Sigmoid colon (tissue), 7 donors: ENCODE measurements at places on chromosomes 2 and 18. TPM values are rescaled to one million over a fixed set of nuclear protein-coding genes. Genes with fewer than 3 reads are reported as not detected.

DNA sequence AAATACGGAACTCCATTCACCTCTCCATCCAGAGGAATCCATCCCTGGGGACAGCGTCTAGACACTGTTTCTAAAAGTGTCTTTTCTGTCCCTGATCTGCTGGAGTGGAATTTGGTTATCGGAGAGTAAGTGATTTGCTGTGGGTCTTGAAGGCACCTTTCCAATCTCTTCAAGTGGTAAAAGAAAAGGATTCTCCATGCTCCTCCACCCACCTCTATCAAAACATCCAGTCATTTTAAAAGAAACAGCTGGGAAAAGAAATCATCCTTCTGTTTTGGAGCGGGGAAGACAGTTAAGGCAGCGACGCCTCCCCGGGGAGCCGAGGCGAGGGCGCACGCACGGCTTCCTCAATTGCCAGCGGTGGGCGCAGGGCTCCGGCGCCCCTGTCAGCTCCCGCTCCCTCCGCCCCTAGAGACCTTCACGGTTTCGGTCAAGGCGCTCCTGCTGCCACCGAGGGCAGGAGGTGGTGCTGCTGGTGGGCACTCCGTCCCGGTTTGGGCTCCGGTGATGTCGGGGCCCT lies 547 bp downstream of the SLC35F5 start:
- peak overlapping the region; percentile 90 for H3K4me3 ChIP-seq
- H3K27ac ChIP-seq = peak overlapping the region; percentile 95
- peaks cover 23% of the 10 kb centered on the region for H3K4me1 ChIP-seq
- no peaks in the 10 kb centered on the region for H3K36me3 ChIP-seq
- H3K27me3 ChIP-seq = no peaks in the 10 kb centered on the region

DNA sequence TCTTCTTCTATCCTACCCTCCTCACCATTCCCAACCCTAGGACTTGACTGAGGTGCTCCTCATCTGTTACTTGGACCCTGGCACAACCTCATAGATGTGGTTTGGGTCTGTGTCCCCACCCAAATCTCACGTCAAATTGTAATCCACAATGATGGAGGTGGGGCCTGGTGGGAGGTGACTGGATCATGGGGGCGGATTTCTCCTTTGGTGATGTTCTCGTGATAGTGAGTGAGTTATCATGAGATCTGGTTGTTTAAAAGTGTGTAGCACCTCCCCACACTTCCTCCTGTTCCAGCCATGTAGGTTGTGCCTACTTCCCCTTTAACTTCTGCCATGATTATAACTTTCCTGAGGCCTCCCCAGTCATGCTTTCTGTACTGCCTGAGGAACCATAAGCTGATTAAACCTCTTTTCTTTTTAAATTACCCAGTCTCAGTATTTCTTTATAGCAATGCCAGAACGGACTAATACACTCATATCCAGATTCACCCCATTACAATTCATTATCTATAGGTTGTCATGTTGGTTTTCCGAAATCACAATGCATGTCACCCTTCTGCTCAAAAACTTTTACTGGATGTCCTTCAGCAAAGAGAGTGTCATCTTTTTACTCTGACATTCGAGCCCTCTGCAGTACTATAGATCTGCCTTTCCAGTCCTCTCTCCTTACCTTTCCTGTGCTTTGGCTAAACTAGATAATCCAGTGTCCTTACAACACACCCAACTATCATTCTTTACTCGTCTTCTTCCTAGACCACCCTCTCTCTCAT lies 45.7 kb downstream of the APOB start:
- no peak for DNase-seq
- H3K4me1 ChIP-seq = no peaks in the 10 kb centered on the region
- H3K27ac ChIP-seq = no peak overlapping the region
- H3K36me3 ChIP-seq = no peaks in the 10 kb centered on the region
- H3K27me3 ChIP-seq = no peaks in the 10 kb centered on the region
- no peak overlapping the region for H3K4me3 ChIP-seq

GRCh38 chr2:104836841-104837240 lies 17.1 kb upstream of the POU3F3 start:
- H3K27me3 ChIP-seq = no peaks in the 10 kb centered on the region
- H3K4me1 ChIP-seq = no peaks in the 10 kb centered on the region
- no peak overlapping the region for H3K4me3 ChIP-seq
- H3K27ac ChIP-seq = no peak overlapping the region
- no peak for DNase-seq

DNA sequence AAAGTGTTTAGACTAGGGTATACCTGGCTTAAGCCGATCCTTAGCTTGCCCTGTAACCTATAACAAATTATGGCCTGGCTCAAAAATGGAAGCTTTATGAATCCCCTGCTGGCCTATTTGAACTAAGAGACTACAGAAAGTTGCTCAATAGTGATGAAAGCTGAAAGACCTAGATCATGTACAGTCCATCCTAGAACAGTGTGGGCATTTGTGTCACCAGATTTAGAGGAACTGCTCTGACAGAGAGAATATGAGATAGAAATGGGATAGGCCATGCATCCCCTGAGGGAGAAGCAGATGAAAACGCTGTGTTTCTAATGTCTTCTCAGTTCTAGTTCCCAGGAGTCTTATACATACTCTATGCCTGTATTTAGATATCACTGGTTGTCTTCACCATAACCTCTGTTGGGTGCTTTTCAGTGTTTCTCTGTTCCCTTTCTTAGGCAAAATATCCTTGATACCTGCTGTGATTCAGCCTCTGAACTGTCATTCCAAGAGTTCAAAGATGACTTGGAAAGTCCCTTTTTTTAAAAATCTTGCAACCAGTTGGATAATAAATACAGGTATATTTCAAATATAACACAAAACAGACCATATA lies 246.9 kb upstream of the SLC39A10 start:
- DNase-seq = no peak
- H3K36me3 ChIP-seq = no peaks in the 10 kb centered on the region
- no peak overlapping the region for H3K4me3 ChIP-seq
- H3K4me1 ChIP-seq = no peaks in the 10 kb centered on the region
- no peaks in the 10 kb centered on the region for H3K27me3 ChIP-seq

DNA sequence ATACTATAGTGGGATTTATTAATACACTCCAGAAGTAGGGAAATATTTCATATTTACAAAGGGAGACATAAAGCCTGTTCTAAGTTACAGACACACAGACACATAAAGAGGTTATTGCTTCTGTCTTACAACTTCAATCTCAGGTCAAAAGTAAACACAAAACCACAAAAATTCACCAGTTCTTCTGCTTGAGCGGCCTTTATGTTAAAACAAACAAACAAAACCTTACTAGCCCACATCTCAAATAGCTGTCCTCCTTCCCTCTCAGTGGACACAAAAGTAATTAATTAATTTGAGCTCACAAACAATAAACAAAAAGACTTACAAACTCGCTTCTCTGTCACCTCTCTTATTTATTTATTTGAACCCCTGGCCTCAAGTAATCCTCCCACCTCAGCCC lies 1.5 kb upstream of the ASNSD1 start:
- H3K27me3 ChIP-seq = no peaks in the 10 kb centered on the region
- H3K4me1 ChIP-seq = peaks cover 19% of the 10 kb centered on the region
- no peaks in the 10 kb centered on the region for H3K36me3 ChIP-seq
- no peak overlapping the region for H3K4me3 ChIP-seq

DNA sequence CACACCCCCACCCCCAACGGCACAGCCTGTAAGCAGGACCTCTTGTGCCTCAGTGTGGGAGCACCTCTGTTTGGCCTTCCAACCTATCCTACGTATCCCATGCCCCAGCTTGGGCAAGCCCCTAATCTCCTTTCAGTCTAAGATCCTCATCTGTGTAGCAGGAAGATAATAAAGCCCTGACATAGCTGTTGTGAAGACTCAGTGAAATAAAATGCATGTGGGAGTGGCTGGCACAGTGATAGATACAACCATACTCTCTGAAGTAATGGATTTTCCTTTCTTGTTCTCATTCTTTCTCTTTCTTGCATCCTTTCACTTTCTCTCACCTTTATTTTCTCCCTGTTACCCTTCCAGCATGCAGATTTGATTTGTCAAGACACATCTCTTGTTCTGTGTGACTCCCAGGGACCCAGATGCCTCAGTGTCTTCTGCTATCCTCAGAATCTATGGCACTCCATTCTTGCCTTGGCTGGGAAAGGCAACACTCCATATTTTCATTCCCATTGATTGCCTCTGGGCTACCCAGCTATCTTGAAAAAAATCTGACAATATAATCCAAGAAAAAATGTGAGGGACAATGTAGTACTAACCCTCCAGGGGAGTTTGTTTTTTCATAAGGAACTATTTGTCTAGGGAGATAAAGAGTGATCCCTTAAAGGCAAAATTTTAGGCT lies 207.2 kb upstream of the SETBP1 start:
- no peak overlapping the region for H3K4me3 ChIP-seq
- no peaks in the 10 kb centered on the region for H3K27me3 ChIP-seq
- no peak for DNase-seq
- H3K36me3 ChIP-seq = no peaks in the 10 kb centered on the region
- H3K4me1 ChIP-seq = no peaks in the 10 kb centered on the region

DNA sequence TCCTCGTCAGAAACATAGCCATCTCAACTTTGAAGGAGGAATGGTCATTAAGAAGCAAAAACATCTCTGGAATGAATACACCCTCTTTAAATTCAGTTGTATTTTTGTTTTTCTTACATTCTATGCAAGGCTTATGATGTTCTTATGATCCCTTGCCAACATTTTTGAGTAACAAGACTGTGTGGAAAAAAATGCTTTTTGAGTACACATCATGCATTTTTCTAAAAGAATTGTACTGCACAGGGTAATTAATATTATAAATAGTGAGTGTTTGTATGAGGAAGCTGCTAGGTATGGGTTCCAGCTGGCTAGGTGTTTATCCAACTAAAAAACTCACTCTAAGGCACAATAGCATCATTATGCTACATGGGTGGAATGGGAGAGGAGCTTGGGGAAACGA lies 59.0 kb upstream of the SPATS2L start:
- H3K36me3 ChIP-seq = no peaks in the 10 kb centered on the region
- no peaks in the 10 kb centered on the region for H3K4me1 ChIP-seq
- DNase-seq = no peak
- H3K27me3 ChIP-seq = no peaks in the 10 kb centered on the region

- no peak for DNase-seq
- H3K4me1 ChIP-seq = no peaks in the 10 kb centered on the region
- no peaks in the 10 kb centered on the region for H3K27me3 ChIP-seq
- no peak overlapping the region for H3K27ac ChIP-seq
- no peaks in the 10 kb centered on the region for H3K36me3 ChIP-seq
Measured at GRCh38 chr2:39411181-39411944, 25.7 kb downstream of the MAP4K3 start.

- H3K27ac ChIP-seq = no peak overlapping the region
- no peaks in the 10 kb centered on the region for H3K4me1 ChIP-seq
- H3K27me3 ChIP-seq = no peaks in the 10 kb centered on the region
- H3K36me3 ChIP-seq = no peaks in the 10 kb centered on the region
- DNase-seq = no peak
Measured at GRCh38 chr2:187198136-187198535, 249.9 kb downstream of the CALCRL start.

DNA sequence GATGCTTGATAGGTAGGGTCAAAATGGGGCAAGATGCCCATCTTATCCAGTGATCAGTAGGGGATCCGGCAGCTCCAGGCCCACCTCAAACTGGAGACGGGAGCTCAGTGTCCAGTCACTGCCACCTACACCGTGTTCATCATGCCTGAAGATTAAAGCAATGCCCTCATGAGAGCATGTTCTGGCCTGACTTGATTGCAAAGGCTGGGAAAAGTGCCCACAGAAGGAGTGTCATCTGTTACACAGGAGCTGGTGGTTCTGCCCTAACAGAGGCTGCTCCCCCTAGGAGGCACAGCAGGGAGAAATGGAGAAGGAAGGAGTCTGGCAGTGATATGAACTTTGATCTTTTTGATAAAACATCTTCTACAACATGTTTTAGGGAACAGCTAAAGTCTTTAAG lies 92.3 kb downstream of the CCBE1 start:
- no peaks in the 10 kb centered on the region for H3K4me1 ChIP-seq
- no peak overlapping the region for H3K4me3 ChIP-seq
- H3K27ac ChIP-seq = no peak overlapping the region
- no peak for DNase-seq
- H3K27me3 ChIP-seq = no peaks in the 10 kb centered on the region

DNA sequence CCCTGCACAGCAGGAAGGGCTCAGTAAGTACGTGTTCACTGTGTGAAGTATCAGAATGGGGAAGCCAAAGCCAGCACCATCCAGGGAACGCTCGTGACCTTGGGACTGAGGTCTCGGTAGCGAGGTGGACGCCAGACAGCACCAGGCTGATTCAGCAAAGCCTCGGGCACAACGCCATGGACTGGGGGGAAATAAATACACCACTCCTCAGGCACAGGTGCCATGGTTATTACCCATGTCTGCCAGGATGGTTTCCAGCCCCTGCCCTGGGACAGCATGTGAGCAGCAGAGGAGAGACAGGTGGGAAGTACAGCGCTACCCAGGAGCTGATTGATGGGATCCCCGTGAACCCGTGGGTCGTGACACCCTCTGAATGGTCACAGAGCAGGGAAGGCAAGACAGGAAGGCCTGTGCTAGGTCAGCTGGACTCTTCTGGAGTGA lies 53.0 kb downstream of the REEP1 start:
- H3K4me3 ChIP-seq = no peak overlapping the region
- DNase-seq = peak; percentile 80
- no peaks in the 10 kb centered on the region for H3K36me3 ChIP-seq

DNA sequence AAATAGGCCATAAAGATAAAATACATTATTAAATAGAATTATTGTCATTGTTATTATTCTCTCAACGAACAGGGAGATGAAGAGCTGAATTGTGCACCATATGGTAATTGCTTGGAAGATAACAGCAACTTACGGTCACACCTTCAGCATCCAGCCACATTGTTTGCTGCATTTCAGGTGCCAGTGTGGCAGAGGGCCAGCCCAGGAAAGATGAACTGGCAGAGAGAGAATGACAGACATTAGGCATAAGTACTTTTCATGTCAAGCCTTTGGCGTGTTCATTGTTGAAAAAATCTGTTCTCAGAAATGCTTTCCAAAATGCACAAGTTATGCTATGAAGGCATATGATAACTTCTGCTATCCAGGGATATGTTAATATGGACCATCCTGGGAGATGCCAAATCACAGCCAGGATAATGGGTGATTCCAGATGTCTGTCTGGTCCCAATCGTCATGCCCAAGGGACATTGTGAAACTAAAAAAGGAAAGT lies 748.6 kb upstream of the PIK3C3 start:
- DNase-seq = no peak
- H3K4me1 ChIP-seq = no peaks in the 10 kb centered on the region
- H3K36me3 ChIP-seq = no peaks in the 10 kb centered on the region

DNA sequence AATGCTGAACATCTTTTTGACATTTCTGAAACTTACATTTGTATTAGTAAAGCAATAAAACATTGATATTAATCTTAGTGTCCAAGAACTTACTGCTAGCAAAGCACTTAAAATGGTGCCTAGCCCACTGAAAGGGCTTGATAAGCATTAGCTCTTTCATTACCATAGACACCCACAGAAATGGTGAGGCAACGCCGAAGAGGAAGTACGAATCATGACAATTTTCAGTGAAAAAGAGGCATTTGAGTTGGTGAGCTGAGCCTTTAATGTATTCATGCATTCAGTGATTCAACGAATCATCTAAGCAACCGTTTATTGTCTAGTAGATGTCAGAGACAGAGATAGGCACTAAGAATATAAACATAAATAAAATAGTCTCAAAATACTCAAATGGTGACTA lies 101.1 kb downstream of the PIGN start:
- no peak overlapping the region for H3K4me3 ChIP-seq
- no peaks in the 10 kb centered on the region for H3K36me3 ChIP-seq
- H3K27me3 ChIP-seq = no peaks in the 10 kb centered on the region
- no peak overlapping the region for H3K27ac ChIP-seq
- no peaks in the 10 kb centered on the region for H3K4me1 ChIP-seq
- no peak for DNase-seq

The ASXL3 gene
- polyA plus RNA-seq = 0.16 TPM

The INHA gene
- not detected for polyA plus RNA-seq

The HSBP1L1 gene
- polyA plus RNA-seq = 37.9 TPM

The FER1L5 gene
- not detected for polyA plus RNA-seq

The PARD6G gene
- 1.8 TPM for polyA plus RNA-seq

The SLC23A3 gene
- 6.5 TPM for polyA plus RNA-seq

The TUBB8B gene
- polyA plus RNA-seq = not detected
